ENCODE measurements at places on chromosomes 3 and 15.

DNA sequence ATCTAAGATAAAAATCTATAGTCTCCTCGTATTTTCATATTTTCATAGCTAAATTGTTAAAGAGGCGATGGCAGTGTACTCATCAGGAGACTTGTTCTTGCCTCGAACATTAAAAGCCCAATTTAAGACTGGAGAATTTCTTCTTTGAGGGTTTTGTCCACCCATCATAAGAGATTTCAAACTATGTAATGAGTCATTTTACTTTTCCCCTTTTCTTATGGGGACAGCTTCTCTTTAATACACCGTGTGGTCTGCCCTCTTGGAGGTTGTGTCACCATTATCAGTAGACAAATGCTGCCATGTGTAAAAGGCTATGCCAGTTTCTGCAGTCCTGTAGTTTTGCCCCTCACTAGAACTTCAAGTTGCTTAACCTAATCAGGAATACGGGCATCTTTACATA is 16.9 kb downstream of the TGFBR2 start:
- no peak for DNase-seq

- DNase-seq = no peak
Observed at GRCh38 chr15:100167884-100168375, 173.8 kb downstream of the ADAMTS17 start.

- no peak for DNase-seq
Observed at GRCh38 chr15:90161950-90162361, 39.2 kb upstream of the SEMA4B start.

GRCh38 chr15:34360298-34360697 is 6.7 kb downstream of the LPCAT4 start:
- DNase-seq = no peak

GRCh38 chr3:144415492-144415891 is 443.9 kb downstream of the DIPK2A start:
- no peak for DNase-seq

DNA sequence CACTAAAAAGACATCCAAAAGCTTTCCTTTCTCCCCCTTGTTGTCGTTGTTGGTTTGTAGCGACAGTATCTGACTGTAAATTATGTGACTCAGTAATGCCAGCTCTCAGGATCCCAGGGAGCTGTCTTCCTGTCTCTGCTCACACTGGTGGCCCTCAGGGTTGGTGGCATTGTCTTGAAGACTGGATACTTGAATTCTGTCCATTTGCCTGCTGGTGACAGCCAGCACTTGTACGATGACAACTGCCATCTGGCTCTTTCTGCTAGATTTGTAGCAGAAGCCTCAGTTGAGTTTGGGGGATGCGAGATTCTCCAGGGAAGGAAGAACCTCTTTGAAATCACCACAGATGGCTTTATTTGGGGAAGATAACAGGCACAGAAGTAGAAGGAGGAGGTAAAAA is 120.8 kb downstream of the ARPP21 start:
- no peak for DNase-seq

DNA sequence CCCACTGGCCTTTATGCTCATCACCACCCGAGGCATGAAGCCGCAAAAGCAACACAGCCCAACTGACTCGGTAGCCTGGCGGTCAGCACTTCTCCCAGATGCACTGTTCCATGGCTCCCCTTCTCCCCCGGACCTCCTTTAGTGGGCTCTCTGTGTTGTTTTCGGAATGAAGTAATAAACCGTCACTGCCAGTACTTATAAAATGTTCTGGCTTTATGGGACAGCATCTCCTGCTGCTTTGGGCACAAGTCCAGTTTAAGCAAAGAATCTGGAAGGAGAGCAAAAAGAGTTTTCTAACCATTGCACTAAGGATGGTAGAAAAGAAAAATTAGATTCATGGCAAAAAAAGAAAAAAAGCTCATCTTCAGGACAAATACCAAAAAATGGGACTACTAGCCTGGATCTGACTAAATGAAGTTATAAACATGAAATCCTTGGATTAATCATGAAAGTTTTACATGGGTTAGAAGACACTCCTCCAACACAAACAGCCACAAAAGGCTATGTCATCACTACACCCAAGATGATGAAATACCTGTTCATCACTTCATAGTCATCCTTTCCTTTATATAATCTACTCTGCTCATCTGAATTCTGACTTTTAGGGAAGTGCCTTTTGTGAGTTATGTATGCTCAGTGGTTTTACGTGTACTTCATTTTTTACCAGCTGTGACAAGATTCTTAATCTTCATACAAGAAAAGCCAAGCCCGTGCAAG is 89.5 kb upstream of the UBE2E2 start:
- DNase-seq = no peak

- DNase-seq = no peak
Observed at GRCh38 chr15:29089731-29090616, 179.6 kb downstream of the NSMCE3 start.

GRCh38 chr3:101141135-101141534 is 147.9 kb upstream of the ABI3BP start:
- no peak for DNase-seq

DNA sequence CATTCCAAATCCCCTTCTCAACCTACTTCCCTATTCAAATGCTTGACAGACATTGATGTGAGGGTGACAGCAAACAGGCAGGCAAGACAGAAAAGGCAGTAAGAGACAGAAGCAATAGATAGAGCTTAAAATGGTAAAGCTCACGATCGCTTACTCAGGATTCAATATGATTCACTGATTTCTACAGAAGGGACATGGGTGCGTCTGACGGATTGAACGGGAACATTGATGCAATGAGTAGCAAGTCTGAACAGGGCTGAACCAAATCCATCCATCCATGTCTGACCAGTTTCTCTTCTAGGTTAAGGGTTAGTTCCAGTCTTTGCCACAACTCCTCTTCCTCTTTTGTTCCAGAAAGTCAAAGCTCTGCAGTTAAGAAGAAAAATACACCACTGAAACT is 35.1 kb downstream of the P2RY1 start:
- DNase-seq = no peak

GRCh38 chr3:23840521-23840920 is 34.8 kb downstream of the UBE2E1 start:
- no peak for DNase-seq

GRCh38 chr3:47003056-47003410 is 23.6 kb downstream of the NBEAL2 start:
- no peak for DNase-seq

DNA sequence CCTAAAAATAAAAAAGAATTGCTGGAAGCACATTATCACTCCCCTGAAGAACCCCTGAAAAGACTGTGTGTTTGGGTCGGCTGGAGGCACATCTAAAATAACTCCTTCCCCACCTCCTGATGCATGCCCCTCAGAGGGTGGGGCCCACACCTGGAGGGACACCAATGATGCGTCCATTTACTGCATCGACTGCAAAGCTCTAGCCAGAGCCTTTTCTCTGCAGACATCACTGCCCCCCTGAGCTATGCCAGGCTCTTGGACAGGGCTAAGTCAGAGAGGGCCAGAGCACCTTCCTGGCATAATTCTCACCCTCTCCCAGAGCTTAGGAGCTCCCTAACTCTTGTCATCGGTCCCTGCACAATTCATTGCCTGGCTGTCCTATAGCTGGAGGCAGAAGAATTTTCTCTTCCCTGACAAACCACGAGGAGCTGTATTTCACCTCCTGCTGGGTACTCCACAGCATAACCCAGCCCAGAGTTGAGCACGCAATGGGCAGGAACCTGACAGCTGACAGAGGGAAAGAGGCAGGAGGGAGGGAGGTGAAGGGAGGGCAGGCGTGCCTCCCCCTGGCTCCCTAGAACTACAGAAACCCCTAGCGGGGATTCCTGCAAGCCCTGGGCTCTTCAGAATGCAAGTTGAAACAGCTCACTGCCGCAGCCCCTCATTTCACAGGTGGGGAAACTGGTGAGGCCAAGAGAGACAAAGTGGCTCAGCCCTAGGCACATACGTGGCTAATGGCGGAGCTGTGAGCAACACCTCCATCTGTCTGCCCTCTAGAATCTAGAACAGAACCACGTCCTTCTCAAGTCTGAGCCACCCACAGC is 46.6 kb downstream of the XXYLT1 start:
- no peak for DNase-seq

GRCh38 chr15:52337198-52337853 is 41.7 kb upstream of the MYO5C start:
- no peak for DNase-seq

DNA sequence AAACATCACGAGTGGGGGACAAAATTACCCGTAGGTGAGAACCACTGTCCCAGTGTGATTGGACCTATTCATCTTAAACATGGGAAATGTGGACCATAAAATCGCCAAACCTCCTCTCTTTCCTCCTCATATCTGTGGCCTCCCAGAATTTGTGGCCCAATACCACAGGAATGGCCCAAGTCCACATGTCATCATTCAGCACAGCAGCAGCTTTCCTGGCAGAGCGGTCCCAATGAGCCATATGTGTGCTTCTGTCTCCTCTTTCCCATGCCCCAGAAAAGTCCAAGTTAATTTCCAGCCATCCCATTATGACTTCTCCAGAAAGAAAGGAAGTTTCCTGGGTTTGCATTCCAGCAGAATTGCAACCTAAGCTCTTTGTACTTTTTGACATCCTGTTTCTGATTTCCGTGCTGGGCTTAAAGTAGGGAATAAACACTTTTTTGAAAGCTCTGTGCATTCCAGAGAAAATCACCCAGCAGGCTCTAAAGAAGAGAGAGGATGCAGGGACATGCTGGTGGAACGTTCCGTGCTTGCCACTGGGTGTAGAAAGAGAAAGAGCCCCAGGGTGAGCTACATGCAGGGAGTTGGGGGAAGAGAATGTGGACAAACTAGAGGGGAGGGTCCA is 259.4 kb upstream of the PROK2 start:
- no peak for DNase-seq

DNA sequence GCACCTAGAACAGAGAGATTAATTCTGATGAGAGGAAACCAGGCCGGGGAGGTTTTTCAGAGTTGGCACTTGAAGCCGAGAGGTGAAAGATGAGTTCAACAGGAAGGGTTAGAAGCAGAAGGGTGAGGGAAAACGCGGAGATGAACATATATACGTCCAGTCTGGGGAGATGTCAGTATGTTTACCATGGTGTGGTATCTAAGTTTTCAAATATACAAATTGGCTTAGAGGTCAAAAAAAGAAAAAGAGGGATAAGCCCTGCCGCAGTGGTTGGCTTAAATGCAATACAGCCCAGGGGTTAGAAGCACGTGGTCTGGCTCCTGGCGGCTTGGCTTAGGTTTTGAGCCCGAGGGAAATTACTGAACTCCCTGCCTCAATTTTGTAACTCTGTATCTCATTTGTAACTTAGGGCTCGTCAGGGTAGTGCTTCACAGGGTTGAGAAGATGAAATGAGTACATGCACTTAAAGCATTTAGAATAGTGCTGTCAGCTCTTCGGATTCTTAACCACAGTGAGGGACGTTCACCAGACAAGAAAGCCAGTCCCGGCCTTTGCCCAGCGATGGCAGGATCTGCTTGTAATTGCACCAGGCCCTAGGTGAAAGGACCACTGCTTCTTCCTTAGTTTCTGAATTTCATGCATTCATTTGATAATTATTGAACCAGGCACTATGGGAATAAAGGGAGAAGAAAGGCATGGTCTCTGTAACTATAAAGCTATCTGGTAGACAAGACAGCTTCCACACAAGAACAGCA is 6.4 kb downstream of the HES1 start:
- DNase-seq = no peak

DNA sequence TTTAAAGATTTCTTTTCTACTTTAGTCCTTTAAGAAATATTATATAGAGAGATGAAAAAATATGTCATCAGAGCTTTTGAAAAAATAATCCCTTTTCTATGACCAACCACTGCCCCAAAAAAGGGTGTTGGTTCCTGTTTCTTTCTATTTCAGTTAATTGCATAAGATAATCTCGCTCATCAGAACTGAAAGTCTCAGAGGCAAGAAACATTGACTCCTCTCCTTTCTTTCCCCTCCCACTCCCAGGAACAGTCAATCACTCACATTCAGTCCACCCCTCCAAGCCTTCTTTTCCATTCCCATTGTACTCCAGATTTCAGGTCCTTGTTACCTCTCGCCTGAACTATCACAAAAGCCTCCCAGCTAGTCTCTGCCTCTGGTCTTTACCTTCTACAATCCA is 153.7 kb upstream of the ABI3BP start:
- no peak for DNase-seq

DNA sequence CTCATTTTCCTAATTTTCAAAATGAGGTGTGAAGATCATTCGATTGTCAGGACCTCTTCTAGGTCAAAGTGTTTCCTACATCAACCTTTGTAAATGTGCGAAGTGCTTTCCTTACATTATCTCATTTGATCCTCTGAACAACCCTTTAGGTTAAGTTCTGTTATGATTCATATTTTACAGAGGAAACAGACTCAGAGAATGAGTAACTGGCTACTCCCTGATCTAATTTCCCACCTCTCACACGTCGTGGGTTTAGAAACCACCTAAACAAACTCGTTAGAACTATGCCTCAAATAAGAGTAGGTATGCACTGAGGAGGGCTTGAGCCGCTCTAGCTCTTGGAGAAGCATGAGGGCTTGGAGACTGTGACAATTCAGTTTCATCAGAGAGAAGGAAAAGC is 148.6 kb downstream of the CD47 start:
- no peak for DNase-seq

DNA sequence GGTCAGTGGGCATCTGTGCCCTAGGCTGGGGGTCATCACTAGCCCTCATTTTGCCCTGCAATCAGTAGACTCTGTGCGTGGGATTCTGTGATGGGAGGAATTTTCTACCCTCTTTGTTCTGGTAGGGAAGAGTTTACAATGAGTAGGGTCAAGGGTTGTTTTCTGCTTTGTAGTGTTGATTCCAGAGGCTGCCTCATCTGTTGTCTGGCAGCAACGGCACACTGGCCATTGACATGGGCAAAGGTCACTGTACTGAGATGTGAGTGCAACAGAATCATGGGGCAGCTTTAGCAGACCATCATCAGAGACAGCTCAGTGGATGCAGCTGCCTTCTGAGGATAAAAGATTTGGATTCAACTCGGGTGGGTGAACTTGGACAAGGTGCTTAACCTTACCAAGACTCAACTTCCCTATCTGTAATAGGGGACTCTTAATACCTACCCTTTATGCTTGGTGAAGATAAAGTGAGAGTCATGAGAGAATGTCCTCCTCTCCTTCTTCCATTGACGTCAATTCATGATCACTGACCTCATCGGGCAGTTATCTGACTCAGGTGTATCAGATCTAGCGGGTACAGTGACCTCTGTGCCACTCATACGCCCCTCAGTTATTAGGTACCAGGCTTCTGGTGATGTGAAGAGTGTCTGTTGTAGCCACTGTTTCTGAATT is 127.5 kb downstream of the RPLP1 start:
- no peak for DNase-seq

GRCh38 chr15:40250771-40251483 is 12.1 kb downstream of the PAK6 start:
- no peak for DNase-seq

GRCh38 chr3:18660059-18660458 is 234.9 kb upstream of the SATB1 start:
- no peak for DNase-seq

Data from Panc1 (cell line).